ENCODE measurements at places on chromosomes 11 and 22.
A peak's percentile ranks its signal among the peaks of the same experiment; 100 is the strongest.

DNA sequence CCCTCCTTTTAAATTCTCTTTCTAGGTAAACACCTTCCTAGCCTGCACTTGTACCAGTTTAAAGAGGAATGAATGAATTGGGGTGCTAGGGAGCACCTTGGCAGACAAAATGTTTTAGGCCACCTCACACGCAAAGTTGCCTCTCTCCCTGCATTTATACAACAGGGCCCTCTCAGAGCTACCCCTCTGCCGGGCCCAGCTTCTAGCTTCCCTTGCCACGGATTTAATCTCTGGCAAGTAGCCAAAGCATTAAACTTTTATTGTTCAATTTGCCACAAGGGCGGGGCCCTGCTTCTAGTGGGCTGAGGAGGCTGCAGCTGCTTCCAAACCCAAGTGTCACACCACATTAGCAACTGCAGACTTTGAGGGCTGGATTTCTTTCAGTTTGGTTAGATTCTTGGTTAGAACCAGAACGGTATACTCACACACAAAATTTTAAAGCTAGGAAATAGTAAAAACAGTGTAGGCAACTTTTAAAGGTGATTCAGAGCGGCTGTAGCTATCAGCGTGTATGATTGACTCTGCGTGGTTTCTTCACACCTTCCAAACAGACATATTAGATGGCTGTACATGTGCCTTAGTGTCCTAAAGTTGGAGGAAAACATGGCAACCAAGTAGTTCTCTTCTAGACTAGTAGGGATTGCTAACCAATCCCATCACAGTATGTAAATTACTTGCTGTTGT, 6.5 kb downstream of the KREMEN1 start:
- DNase-seq = no peak

DNA sequence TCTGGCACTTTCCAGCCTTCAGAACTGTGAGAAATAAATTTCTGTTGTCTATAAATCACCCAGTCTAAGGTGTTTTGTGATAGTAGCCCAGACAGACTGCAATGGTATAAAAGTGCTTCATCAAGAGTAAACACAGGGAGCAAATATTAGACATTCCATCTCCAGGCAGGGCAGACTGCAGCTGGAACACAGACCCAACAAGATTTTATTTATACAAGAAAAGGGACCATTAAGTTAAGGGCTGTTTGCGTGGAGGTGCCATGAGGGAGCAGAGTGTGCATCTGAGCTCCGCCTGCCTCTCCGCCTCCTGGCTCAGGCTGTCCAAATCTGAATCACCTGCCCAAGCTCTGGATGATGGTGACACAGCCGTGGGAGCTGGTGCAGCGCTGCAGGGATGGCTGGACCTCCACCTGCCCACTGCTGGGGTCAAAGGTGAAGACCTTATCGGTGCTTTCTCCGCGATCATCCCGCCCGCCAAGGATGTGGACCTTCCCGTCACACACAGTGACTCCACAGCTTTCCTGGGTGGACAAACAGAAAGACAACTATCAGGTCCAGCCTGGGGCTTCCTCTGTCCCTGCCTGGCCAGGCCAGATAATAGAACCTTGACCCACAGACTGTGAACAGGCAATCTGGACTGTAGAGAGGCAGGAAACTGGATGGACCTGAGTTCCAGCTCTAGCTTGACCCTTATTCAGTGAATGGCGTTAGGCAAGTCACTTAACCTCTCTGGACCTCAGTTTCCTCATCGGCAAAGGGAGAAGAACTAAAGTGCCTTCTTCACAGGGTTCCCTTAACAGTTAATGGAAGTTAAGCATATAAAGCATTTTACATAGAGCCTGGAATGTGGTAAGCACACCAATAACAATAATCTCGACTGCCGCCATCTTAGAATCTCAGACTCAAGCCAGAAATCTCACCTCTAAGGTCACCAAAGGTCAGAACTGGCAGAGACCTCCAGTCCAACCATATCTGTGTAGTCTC, 10.5 kb downstream of the KLHL35 start:
- no peak for DNase-seq

DNA sequence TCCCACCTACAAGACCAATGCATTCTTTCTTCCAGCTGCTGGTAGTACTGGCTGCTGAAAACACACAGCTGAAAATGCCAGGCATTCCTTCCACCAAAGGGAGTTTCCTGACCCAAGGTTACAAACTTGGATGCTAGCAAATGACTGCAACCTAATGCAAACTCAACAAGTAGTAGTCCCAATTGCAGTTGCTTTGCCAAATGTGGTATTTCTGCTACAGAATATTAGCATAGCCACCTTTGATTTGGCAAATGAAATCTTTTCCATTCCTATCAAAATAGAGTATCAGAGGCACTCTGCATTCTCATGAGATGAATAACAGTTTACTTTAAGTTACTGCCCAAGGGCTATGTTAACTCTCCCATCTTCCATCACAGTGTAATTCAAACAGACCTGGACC, 172.0 kb upstream of the ARHGAP42 start:
- no peak for DNase-seq

GRCh38 chr11:34030382-34030781, 21.1 kb upstream of the CAPRIN1 start:
- DNase-seq = no peak

- no peak for DNase-seq
These were observed 37.8 kb downstream of the OSBP2 start for GRCh38 chr22:30732426-30732825.

GRCh38 chr11:107752949-107753822, 41.3 kb upstream of the SLN start:
- DNase-seq = no peak

- DNase-seq = no peak
These were observed 152.0 kb upstream of the TENM4 start for GRCh38 chr11:79592824-79593223.

DNA sequence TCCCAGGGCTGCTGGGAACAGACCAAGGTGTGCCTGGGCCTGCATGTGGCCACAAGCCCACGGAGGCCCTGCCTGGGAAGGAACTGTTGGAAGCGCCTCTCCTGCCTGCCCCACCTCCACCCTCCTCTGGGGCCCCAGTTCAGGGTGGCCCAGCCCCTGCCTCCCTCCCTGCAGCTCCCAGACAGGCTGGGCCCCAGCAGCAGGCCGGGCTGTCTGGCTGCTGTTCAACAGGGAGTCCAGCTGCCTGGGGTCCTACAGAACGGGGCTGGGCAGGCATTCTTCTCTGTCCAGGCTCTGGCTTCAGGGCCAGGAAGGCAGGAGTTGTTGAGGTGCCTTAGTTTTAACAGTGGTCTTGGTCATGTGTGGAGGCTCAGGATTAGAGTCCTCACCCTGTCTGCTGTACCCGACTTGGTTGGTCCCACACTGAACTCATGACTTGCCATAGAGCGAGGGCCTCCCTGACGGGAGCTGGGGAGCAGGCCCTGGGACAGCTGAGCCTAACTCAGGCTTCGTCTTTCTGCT, 11.8 kb downstream of the PRDM11 start:
- no peak for DNase-seq

DNA sequence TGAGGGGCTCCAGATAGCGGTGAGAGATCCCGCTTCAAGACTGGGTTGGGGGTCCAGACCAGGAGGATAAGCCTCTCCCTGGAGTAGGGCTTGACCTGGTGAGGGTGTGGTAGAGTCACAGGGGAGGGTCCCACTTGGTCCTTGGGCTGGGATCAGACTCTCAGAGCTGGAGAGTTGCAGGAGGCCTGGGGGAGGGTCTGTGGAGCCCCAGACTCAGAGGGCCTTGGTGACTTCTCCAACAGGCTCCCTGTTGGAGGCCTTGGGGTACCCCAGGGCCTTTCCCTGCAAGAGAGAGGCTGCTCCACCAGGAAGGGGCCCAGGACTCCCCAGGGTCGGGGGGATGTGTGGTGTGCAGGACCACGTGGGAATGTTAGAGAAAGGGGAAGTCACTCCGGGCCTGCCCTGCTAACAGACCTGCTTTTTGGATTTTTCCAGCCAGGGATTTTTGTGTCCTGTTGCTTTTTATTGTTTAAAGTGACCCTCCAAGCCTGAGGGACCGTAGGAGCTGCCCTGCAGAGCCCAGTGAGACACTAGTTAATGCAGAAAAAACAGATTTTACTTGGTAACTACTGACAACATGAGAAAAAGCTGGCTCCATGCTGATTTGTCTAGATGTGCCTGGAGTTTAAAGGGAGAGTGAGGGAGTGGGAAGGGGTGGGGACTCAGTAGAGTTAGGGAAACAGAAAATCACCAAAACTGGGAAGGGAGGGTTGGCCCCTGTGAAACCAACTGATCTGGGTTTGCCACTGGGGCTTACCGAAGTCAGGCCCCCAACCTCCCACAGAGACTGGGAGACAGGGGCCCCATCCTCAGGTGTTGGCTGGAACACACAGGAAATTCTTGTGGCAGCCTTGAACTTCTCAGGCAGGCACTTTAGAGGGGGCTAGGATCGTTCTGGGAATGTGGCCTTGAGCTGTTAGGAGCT, 801 bp upstream of the TXNRD2 start:
- no peak for DNase-seq

DNA sequence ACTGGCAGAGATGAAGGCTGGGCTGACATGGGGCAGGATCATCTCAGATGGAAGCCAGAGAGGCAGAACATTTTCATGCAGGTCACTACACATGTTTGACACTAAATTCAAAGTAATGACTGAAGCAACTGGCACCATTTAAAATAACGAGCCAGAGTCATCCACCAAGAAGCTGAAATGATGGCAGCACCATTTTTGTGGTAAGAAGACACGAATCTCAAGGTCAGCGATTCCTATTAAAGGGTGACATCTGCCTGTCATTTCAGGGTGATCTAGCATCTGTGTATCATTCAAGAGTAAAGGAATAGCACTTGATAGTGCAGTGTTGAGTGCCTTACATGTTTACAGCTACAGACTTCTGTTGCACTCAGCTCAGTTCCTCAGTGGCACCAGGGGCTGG, 113.4 kb upstream of the C11orf87 start:
- no peak for DNase-seq

GRCh38 chr22:42336527-42337227, 66.2 kb upstream of the TCF20 start:
- no peak for DNase-seq

- DNase-seq = no peak
These were observed 7.9 kb downstream of the SLC35C1 start for GRCh38 chr11:45812581-45813548.

DNA sequence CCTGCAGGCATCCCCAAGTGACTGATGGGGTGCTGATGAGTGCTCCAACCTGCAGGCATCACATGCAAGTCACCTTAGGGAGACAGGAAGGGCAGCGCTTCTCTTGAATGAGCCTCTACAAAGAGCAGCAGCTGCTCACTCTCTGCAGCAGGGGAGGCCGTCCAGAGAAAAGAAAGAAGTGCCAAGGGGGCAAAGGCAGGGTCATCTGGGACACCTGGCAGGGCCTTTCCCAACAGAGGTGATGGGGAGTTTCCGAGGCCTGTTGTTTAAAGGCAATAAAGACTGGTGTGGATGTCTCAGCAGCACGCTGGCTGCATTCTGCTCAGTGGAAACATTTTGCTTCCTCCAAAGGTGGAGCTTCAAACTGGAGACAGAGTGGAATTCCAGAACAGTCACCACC, 113.7 kb downstream of the ETS1 start:
- DNase-seq = no peak

DNA sequence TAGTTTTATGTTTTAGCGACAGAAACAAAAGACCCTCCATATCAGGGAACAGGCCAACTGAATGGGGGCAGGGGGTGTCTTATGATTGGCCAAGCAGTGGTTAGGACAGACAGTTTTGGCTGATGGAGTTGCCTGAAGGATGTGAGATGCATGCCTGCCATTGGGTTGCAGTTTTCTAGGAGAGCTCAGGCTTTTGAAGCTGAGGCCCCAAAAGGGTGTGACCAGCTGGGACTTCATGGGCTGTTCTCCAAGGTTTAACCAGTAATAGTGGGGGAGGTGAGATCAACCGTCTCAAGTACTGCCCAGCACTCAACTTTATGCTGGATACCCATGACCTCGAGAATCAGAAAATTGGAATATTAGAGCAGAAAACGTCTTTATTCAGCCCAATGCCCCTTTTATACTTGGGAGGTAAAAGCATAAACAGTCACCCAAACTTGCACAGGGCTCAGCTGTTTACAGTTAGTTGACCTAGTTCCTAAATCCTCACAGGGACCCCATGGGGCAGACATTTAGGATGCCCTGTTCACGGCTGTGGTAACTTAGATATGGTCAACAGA, 13.5 kb downstream of the DTX4 start:
- no peak for DNase-seq

- no peak for DNase-seq
These were observed 25.1 kb upstream of the ROBO3 start for GRCh38 chr11:124839972-124840621.

DNA sequence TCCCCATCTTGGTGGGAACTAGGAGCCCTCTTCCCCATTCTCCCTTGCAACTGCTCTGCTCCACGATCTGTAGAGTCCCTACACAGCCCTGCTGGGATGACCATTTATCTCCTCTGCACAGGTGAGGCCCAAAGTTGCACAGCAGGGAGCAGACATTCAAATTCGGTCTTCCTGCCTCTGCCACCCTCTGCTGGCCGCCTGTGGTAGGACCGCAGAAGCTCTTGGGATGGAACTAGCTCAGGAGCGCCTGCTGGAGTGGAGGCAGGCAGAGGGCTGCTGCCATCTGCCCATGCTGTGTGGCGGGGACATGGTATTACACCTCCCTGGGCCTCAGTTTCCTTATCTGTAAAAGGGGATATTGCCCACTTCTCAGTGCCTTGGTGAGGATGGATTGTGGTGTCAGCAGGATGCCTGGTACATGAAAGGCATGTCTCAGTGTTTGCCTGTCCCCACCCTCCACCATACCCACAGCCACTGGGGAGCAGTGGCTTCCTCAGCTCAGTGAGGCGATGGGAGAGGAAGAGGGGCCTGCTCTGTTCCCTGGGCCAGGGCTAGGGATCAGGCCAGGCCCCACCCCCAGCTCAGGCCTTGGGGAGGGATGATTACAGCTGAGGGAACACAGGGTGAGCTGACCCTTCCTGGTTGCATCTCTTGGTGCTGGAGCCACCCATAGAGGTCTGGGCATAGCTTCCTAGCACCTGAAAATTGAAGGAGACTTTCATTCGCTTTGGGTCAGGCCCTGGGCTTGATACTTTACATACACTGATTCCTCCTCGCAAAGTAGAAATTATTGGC, 11.3 kb upstream of the OMP start:
- peak; percentile 60 for DNase-seq

DNA sequence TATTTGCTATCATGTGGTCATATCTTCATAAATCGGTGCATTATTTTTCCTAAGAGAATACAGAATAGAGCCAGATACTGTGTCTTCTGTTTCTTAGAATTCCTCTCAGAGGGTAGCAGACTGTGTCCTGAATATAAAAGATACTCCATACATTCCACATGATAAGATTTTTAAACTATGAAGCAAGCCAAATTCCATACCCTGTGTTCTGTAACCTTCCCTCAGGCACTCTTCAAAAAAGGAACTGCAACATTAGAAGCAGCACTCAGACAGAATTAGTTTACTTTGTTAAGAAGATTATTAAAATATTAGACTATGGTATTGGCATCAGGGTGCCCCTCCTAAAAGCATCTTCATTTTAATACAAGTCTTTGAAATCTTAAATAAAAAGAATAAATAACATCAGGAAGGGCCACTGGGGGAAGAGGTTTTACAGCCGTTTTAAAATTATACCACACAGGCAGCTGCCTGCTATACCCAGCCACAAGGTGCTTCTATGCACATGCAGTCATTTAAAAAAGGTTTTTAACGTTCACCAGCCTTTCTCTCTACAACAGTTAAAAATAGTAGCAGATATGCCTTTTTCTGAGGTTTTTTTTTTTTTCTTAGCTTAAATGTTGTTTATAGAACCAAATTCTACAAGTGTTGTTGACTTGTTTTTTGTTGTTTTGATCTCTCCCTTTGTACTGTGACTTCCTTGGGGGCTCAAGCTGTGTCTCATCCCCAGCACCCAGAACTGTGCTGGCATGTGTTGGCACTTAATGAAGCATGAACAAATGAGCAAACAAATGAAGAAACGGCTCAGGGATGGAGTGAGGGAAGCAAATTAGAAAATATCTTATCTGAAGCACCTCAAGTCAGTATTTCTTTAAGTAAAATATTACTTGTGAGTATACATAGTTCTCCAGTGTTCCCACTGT, 54.7 kb upstream of the CCDC89 start:
- DNase-seq = no peak
